Left lung (tissue), 14 donors: ENCODE measurements at places on chromosomes 7 and 10. TPM values are rescaled to one million over a fixed set of nuclear protein-coding genes. Genes with fewer than 3 reads are reported as not detected.

DNA sequence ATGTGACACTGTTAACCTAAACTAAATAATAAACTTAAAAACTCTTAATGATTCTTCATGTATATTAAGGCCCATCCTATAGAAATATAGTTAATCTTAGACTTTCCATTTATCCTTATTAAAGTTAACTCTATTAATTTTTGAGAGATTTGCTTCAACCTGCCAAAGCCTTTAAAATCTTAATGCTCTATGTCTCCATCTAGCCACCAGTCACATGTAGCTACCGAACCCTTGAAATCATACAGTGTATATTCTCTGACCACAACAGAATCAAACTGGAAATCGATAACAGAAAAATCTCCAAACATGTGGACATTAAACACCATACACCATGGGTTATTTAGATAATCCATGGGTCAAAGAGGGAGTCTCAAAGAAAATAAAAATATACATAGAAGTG lies 51.9 kb downstream of the ASZ1 start:
- DNase-seq = no peak

Gene PRF1
- 3.4 TPM for polyA plus RNA-seq

DNA sequence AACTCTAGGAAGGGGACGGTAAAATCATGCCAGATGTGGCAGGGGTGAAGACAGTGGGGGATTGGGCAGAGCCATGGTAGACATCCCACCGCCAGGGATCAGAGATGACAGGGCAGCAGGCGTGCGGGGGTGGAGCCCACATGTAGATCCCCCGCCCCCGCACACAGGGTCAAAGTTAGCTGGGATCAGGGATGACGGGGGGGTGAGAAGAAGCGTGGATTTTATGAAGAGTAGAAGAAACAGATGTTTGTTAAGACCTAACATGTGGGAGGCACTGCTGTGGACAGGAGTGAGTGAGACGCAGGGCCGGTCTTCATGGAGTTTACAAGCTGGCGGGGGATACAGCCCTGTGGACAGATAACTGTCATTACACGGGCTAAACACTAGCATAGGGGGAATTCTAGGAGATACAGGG lies 154.0 kb upstream of the KLF14 start:
- no peak for DNase-seq

DNA sequence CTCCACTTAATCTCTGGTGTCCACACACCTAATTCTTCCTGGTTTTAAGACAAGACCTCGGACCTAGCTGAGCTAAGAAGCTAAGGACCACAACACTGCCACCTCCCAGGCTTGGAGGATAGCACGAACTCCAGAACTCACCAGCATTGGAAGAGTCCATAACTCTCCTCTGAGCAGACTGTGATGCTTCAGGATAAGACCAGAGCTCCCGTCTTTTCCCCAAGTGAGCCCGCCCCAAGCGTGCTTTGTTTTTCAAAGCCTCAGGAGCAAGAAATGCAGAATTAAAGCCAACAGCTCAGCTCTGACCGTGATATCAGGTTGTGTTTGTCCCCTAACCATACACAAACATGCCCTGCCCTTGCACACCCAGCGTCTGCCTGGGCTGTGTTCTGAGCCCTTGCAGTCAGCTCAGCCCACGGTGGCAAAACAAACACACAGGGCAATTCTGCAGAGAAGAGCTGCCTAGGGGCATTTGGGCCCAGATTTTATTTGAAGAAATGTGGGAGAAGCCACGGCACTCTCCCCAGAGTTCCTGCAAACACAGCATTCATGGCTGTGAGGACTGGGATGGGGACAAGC lies 145.4 kb downstream of the WDR11 start:
- DNase-seq = no peak

Gene UBE2H
- polyA plus RNA-seq = 73.5 TPM

Gene SPDYE6
- 4.7 TPM for polyA plus RNA-seq

Gene TEX47
- not detected for polyA plus RNA-seq

GRCh38 chr7:142409471-142409870 lies 151.6 kb upstream of the PRSS58 start:
- no peak for DNase-seq

Gene CADPS2
- 83.4 TPM for polyA plus RNA-seq
